ENCODE measurements at places on chromosomes 13 and 19. TPM values are rescaled to one million over a fixed set of nuclear protein-coding genes. Genes with fewer than 3 reads are reported as not detected.

DNA sequence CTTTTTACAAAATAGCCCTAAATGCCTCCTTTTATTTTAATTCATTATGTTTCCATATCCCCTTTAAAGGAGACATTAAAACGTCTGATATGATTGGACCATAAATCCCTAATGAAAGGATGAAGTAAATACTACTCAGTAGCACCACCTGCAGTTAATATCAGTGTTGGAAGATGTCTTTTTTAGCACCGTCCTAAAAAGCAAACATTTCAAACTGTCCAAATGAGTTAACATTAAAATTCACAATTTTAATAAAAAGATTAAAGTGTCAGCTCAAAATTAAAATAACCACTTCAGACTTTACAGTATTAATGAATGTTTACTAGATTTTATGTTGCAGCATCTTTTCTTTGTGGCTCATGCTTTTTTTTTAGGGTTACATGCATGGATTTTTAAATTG is 12.3 kb downstream of the ZNF507 start:
- no peak overlapping the region for H3K27ac ChIP-seq
- DNase-seq: no peak
- H3K36me3 ChIP-seq: peaks cover 86% of the 10 kb centered on the region
- no peak overlapping the region for H3K4me3 ChIP-seq
- no peaks in the 10 kb centered on the region for H3K4me1 ChIP-seq

GRCh38 chr13:25447396-25447795 is 75.6 kb downstream of the ATP8A2 start:
- no peaks in the 10 kb centered on the region for H3K4me1 ChIP-seq
- no peak overlapping the region for H3K27ac ChIP-seq
- H3K36me3 ChIP-seq: no peaks in the 10 kb centered on the region
- no peaks in the 10 kb centered on the region for H3K27me3 ChIP-seq

GRCh38 chr13:102847272-102848234 is 1.7 kb downstream of the ERCC5 start:
- DNase-seq: no peak
- H3K36me3 ChIP-seq: no peaks in the 10 kb centered on the region
- H3K4me3 ChIP-seq: peak overlapping the region; percentile 89
- no peaks in the 10 kb centered on the region for H3K4me1 ChIP-seq
- H3K27me3 ChIP-seq: no peaks in the 10 kb centered on the region
- H3K27ac ChIP-seq: no peak overlapping the region

CCDC70 gene
- total RNA-seq: not detected

- DNase-seq: no peak
- H3K36me3 ChIP-seq: peaks cover 5% of the 10 kb centered on the region
- no peaks in the 10 kb centered on the region for H3K4me1 ChIP-seq
- no peak overlapping the region for H3K27ac ChIP-seq
These were observed 6.8 kb upstream of the KPTN start for GRCh38 chr19:47490847-47491246.

DNA sequence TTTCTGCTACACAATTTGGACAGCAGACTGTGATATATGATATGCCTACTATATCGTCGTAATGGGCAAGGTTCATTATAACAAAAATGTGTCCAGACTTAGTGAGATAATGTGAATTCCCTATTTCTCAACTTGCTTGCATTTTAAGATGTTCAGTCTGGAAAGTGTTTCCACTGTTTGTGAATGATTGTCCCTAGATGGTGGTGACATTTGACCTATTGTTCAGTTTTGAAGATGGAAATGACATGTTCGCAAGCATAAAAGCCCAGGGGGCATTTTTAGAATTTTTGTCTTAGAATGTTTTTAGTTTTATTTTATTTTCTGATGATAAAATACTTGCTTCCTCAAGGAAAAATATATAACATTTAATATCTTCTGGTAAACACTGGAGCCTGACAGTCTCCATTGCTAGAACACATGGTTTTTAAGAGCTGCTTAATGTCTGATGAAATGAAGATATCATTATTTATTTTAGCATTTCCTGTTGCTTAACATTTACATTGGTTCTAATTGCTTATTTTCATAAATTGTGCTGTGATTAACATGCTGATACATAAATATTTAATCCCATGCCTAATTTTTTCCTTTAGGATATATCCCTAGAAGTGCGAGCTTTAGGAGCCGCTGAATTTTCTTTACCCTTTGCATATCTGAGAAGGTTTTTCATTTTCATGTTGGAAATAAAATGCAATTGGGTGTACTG is 27.1 kb downstream of the MBNL2 start:
- DNase-seq: no peak
- no peaks in the 10 kb centered on the region for H3K4me1 ChIP-seq
- no peaks in the 10 kb centered on the region for H3K27me3 ChIP-seq
- H3K36me3 ChIP-seq: no peaks in the 10 kb centered on the region

DNA sequence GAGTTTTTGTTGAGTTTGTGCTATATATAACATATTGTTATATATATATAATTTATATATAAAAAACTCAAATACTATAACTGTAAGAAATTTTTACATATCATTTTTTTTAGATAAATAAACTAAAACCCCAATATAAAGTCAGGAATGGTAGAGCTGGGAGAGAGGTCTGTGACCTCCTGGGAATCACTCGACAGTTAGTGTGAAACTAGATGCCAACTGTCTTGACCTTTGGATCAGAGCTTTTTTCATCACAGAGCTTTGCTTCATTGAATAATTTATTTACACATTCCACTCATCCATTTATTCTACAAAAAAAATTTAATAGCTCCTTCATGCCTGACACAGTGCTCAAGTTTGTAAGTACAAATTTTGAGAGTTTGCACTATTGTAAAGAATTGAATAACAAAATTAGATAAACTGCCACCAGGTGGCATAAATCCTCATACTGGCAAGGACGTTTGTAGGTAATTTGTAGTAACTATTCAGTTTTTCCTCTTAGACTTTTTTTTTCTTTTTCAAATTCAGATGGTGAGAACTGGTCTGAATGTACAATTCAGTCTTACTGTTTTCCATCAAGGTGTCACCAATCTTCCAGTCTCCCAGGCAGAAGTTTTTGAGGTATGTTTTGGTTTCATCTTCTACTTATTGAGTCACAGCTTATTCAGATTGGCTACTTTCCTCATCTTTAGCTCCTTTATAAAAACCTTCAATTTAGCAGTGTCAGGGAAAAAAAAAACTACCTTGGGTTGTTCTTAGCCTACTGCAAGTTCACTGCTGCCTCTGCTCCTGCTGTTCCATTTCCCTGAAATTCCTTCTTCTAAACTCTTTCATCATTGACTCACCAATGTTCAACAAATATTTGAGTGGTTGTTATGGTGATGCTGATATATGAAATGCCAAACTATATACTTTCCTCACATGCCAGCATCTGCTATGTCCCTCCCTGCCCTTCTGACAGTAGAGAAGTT is 28.7 kb downstream of the LACC1 start:
- no peaks in the 10 kb centered on the region for H3K27me3 ChIP-seq
- no peak overlapping the region for H3K4me3 ChIP-seq
- no peaks in the 10 kb centered on the region for H3K4me1 ChIP-seq
- DNase-seq: no peak
- no peaks in the 10 kb centered on the region for H3K36me3 ChIP-seq

NCR1 gene
- 4.6 TPM for total RNA-seq

GRCh38 chr13:37954191-37954590 is 84.6 kb upstream of the TRPC4 start:
- no peak for DNase-seq
- H3K4me1 ChIP-seq: no peaks in the 10 kb centered on the region
- no peak overlapping the region for H3K4me3 ChIP-seq

MCEMP1 gene
- not detected for total RNA-seq

Measured in H1 (cell line).